ENCODE measurements at places on chromosomes 1 and 21.

GRCh38 chr1:162353702-162354101 is 23.0 kb downstream of the SPATA46 start:
- DNase-seq, result no peak

GRCh38 chr1:91189096-91189495 is 167.3 kb upstream of the ZNF644 start:
- DNase-seq, result no peak

- DNase-seq, result no peak
Measured at GRCh38 chr21:37233551-37234146, 33.5 kb downstream of the VPS26C start.

DNA sequence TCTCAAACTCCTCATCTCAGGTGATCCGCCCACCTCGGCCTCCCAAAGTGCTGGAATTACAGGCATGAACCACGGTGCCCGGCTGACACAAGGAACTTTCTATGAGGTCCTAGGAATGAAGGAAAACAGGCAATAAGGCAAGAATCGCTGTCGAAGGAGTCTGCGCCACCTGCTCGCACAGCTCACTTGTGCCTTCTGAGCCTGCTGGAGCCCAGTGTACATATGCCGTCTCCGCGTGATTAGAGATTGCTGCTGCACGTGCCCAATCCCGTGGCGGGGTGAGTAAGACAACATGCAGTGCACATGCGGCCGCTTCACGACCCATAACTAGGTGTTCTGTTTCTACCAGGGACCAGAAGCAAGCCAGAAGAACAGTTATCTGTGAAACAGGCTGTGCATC is 24.3 kb downstream of the H3-3A start:
- no peak for DNase-seq

GRCh38 chr21:16441789-16442188 is 712.0 kb downstream of the USP25 start:
- no peak for DNase-seq

- DNase-seq, result no peak
Measured at GRCh38 chr1:241007668-241008067, 349.3 kb downstream of the RGS7 start.

DNA sequence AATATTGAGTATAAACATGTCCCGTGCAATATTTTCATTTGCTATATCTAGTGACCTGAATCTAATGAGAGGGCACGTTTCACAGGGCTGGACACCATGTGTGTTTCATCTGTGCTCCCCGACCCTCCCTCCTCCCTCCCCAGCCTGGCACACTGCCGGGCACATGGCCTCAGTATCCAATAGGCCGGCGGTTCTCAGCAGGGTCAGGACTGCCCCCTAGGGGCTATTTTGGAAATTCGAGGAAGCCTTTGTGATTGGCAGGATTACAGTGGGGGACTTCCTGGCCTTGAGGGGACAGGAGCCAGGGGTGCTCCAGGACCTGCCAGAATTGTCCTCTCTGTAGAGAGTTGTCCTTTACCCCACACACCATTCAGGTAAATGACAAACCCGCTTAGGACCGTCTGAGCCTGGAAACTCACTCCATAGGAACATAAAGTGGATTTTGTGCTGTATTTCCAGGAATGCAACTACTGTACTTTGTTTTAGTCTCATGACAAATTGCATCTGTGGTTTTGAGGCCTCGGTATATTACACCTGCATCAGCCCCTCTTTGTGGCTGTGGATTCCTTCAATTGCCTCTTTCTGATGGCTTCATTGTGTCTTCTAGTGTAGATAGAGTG is 109.5 kb upstream of the SIM2 start:
- DNase-seq, result no peak

- DNase-seq, result no peak
Measured at GRCh38 chr1:226891346-226891745, 20.9 kb downstream of the PSEN2 start.

GRCh38 chr1:175784831-175785230 is 41.4 kb upstream of the TNR start:
- DNase-seq, result no peak

DNA sequence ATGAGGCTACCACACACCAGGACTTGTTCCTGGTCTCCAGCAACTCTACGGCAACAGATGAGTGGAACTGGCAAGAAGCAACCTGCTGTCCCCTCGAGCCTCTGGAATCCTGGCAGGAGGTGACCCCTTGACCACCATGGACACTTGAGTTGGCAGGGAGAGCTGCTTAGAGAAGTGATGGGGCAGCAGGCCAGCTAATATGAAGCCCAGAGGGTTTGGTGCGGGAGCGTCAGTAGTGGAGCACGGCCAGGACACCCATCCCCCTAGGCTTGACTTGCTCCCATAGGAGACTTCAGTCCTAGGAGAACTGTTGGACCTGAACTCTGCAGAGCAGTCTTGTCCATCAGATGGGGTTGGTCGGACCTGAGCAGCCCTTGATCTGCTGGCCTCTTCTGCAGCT is 56.5 kb downstream of the CTH start:
- DNase-seq, result no peak

DNA sequence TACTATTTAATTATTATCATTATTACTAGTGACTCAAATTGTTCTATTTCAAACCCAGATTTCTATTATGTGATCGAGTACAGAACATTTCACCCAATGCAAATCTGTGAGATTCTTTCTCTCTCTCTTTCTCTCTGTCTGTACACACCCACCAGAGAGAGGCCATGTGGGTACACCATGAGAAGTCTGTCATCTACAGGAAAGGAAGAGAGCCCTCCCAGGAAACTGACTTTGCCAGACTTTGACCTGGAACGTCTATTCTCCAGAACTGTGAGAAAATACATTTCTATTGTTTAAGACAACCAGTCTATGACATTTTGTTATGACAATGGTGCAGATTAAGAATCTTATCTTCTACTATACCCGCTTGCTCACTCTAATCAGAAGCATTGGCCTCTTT is 1091.6 kb downstream of the TTLL7 start:
- no peak for DNase-seq

- no peak for DNase-seq
Measured at GRCh38 chr1:1157914-1158710, 15.6 kb upstream of the TTLL10 start.

- no peak for DNase-seq
Measured at GRCh38 chr1:244100704-244101453, 49.8 kb downstream of the ZBTB18 start.

DNA sequence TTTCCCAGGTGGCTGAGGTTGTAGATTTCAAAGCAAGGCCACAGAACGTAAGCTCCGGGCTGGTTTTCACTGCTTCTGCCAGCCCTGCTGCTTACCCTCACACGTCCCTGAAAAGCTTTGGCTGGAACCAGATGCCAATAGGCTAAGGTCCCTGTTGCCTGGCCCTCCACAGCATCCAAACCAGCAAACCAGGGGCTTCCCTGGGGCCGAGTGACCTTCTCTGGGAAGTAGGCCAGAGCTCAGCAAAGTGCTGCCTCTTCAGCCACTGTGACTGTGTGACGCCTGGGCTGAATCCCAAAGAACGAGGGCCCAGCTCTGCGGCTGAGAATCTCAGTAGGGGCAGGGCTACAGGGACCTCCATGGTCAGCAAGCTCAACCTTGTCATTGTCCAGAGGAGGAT is 28.9 kb upstream of the RBM15 start:
- no peak for DNase-seq

GRCh38 chr1:93079685-93080141 is 630 bp downstream of the MTF2 start:
- DNase-seq, result no peak

DNA sequence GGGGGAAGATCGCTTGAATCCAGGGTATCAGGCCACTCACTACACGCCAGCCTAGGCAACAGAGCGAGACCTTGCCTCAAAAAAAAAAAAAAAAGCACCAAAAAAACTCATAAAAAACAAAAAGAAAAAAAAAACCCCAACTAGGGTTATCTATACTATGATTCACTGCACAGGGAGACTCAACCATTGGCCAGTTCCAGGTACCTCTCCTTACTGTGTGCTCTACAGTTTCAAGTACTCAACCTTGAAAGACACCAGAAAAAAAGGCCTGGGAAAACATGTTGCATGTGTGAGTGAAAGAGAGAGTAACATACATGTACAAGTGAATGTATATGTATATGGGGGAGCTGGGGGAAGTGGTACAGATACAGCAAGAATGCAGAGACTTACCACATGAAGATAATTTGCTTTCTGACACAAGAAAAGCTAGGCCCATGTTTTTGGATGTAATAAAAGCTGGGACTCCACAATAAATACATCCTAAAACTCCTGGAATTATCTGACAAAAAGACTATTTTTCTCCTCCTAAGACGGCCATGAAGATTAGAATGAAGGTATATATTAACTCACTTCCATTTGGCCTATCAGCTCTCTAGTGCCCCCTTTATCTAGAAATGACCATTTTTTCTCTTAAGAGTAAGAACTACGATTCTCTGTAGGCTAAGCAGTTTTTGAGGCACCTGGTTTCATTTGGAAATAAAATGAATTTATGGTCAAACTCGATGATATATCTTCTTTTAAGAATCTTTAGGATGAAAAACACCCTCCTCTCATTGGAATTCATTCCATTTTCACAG is 52.2 kb downstream of the SLC27A3 start:
- no peak for DNase-seq

DNA sequence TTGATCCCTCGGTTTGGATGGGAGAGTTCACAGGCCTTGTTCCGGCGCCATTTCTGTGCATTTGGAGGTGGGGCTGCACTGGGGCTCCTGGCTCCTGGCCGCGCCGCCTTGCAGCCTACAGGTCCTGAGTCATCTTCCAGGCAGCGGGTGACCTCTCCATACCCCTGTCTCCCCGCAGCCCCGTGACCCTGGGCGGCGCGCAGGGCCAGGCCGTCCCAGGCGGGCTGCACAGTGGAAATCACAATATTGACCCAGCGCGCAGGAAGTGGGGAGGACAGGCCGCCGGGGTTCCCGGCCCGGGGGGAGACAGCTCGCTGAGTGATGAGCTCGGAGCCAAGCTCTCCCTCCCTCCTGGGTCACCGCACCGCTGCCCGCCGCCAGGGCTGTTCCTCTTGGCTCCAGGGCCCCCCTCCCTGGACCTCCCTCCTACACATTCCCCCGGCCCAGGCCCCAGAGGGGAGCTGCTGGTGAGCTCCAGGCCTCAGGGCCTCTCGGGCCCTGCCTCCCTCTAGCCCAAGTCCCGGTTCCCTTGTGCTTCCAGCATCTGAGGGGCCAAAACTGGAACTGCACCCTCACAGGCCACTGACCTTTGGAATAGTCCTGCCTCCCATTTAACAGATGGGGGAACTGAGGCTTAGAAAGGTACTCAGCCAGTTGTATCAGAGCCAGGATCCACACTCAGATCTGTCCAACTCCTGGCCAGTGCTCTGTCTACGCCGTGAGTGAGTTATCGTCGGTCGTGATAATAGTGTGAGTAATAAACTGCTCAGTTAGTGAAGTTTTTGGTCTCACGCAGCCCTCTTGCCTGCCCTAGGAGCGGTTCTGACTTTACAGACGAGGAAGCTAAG is 142.9 kb upstream of the WNT4 start:
- no peak for DNase-seq

DNA sequence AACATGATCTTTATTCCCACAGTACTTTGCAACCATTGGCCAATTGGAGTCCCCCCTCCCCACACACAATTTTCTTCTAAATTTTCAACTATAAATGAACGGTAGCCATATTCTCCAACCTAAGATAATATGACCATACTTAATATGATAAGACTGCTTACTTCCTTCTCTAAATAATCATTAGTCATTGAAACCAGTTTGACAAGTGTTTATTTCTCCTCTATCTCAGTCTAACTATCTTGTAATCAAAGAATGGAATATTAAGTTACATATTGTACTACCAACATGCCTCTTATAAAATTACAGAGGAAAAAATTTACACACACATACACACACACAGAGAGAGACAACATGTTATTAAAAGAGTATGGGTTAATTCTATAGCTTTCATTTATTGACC is 567.4 kb upstream of the TMPRSS15 start:
- no peak for DNase-seq

DNA sequence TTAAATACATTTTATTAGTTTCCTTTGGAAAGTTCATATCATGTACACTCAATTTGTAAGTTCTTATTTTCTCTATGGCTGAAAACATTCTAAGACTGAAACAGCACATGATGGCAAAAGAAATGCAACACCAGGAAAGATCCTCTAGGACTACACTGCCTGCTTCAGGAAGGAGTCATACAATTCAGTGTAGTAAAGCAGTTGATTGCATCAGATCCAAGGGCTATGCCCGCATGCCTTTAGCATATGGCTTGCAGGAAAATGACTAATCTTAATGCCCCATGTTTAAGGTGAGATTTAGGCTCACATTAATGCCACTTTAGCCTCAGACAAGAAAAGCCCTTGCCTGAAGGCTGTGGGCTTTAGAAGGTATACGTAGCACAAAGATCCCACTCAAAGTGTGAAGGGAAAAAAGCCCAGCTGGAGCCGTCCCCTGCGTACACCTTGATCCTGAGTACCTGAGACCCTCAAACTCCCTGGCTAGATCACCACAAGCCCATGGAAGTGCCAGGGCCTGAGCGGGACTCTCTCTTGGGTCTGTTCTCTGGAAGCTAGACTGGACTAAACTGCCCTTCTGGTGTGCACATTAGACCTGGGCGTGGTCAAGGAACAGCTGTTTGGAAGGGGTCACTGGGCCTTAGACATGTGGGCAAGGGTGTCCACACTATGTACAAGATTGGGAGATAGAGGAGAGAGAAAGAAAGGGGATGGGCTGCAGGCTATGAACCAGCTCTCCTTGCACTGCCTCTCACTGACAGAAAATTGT is 52.9 kb downstream of the ESRRG start:
- DNase-seq, result no peak

- DNase-seq, result no peak
Measured at GRCh38 chr1:111172463-111172862, 28.0 kb downstream of the DENND2D start.

- no peak for DNase-seq
Measured at GRCh38 chr21:37384416-37384815, 17.8 kb downstream of the DYRK1A start.

DNA sequence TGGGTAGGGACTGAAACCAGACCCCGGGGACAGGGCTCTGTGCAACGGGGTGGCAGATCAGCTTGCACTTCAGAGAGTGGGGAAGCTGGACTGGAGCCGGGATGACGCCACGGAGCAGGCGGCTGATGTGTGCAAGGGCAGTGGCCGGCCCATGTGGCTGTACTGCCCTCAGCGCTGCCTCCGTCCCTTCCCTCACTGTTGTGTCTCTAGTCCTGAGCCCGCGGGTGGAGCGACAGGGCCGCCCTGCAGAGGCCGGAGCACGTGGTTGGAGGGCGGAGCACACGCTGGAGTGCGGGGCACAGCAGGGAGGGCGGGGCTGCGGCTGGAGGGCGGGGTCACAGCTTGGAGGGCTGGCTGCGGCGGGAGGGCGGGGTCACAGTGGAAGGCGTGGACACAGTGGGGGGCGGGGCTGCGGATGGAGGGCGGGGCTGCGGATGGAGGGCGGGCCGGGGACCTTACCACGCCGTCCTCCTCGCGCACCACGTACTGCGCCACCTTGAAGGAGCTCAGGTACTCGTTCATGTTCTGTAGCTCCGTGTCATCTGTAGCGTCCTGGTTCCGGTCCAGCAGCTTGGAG is 52.4 kb downstream of the CHD5 start:
- peak; percentile 27 for DNase-seq

- no peak for DNase-seq
Measured at GRCh38 chr1:53288002-53288789, 39.7 kb downstream of the LRP8 start.

GRCh38 chr1:101139821-101140718 is 96.7 kb upstream of the S1PR1 start:
- no peak for DNase-seq
